ENCODE measurements at places on chromosomes 12 and 14.

- no peak for DNase-seq
Observed at GRCh38 chr14:77554207-77554606, 55.6 kb upstream of the ISM2 start.

DNA sequence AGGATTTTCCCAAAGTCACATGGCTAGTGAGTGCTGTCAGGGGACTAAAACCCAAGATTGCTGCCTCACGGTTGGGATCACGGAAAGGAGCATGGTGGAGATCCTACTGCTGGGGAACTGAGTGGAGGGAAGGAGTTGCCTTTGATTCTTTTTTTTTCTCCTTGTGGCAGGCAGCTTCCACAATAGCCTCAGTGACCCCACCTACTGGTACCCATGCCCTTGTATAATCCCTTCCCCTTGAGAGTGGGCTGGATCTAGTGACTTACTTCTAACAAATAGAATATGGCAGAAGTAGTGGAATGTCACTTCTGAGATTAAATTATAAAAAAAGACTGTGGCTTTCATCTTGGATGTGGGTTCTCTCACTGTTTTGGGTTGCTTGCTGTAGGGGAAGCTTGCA lies 135.7 kb downstream of the DICER1 start:
- DNase-seq = no peak

DNA sequence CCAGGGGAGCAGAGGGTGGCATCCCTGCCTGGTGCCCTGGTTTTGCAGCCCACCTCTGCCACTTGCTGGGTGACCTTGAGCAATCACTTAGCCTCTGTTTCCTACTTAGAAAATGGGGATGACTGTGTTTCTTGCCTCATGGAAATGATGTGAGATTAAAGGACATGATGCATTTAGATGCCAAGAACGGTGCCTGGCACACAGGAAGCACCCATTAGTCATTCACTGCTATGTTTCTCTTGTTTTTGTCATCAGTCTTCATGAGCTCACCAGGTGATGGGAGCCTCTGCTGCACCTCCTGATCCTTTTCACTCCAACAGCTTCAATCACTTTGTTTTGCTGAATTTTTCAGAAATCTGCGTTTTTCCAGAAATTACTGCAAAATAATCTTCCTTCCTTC lies 23.6 kb upstream of the ATF1 start:
- no peak for DNase-seq

DNA sequence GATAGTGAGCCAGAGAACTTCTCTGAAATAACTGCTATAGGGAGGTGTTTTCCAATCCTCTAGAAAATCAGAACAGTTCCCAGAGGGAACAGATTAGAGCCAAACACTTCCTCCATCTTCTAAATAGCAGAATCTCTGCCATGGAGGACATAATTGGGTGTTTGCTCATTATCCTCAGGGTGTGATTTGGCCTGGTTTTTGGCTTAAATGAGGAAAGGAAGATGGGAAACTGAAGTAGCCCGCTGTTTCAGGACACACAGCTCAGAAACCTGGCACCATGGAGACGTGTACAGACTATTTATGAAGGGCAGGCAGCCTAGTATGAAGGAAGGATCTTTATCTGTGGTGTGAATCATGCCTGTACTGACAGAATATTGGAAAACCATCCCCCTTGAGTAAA lies 231.7 kb upstream of the PRKD1 start:
- DNase-seq = no peak

- no peak for DNase-seq
Observed at GRCh38 chr12:5222011-5222461, 178.4 kb downstream of the KCNA5 start.

DNA sequence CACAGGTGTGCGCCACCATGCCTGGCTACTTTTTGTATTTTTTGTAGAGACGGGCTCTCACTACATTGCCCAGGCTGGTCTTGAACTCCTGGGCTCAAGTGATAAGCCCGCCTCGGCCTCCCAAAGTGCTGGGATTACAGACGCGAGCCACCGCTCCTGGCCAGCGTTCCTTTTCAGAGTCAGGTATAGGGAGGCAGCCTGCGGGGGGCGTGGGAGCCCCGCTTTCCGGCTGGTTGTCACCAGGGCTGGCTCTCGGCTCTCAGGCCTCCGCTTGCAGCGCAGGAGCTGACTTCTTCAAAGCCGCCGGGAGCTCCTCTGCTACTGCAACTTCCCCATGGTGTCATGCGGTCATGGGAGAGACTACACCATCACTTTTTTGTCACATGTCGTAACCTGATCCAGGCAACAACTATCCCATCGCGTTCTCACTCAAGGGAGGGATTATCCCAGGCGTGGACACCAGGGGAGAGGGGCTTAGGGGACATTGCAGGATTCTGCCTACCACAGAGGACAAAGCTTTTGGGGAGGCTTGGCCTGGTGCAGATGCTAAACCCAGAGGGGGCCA lies 129.4 kb downstream of the SCARB1 start:
- DNase-seq = no peak

GRCh38 chr14:91901449-91902226 lies 34.3 kb upstream of the TC2N start:
- DNase-seq = no peak

DNA sequence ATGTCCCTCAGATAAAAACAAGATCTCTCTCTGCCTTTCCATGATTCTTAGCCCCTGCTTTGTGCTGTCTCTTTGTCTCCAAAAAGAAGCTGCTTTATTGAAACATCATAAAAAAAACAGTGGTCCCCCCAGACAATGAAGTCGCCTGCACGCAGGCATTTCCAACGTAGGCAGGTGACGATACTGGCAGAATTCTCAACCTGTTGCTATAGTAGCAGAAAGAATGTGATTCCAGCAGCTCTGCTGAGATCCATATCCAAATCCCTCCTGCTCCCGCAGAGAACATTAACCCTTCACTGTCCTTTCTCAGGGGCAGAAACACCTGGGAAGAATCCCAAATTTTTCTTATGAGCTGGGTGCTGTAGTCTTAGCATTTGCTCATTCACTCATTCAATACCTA lies 84.8 kb downstream of the STON2 start:
- no peak for DNase-seq

DNA sequence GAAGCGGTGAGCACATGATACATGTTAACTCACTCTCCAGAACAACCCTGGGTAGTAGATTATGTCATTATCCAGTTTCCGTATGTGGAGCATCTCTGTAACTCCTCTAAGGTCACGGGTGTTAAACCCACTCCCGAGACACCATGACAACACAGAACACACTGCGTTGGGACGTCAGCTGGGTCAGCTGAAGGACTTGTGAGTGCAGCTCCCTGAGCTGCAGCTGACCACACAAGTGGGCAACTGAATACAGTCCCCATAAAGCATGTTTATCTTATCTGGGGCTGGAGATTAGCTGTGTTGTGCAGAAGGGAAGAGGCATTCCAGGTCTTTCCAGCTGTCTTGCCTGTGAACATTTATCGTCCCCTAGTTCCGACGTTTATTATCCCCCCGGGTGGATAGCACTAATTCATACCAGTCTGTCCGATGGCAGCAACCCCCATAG lies 211.5 kb downstream of the CHST11 start:
- DNase-seq = no peak

DNA sequence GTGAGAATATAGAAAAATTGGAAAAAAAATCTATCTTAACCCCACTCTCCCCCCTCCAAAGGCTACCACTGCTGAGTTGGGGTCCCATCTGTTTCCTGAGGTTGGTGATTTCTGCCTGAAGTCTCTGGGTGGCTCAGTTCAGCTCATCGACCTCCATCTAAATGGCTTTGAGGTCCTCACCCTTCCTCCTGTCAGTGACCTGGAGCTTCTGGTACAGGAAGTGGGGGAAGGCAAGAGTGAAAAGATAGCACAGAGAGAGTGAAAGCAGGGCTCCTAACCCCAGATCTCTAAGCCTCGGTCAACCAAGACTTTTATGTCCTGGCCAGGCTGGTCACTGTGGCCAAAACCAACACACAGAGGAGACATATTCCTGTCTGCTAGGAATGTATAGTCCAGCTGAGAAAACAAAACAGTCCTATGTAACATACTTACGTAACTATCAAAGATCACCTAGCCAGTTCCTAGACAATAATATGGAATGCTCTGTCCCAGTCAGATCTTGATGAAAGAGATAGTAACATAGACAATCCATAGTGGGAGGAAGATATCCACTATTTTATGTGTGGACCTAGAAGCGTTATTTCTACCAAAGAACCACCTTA lies 12.3 kb upstream of the KRT73 start:
- DNase-seq = no peak

DNA sequence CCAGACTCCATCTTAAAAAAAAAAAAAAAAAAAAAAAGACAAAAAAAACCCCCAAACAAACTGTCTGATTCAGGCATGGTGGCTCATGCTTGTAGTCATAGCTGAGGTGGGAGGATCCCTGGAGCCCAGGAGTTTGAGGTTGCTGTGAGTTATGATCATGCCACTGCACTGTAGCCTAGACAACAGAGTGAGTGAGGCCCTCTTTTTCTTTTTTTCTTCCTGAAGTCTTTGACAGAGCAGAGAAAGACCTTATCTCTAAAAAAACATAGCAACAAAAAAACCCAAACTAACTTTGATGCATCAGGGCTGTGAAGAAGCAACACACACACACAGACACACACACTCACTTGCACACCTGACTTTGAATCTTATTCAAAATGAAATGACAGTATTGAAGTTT lies 7.7 kb upstream of the AMN1 start:
- DNase-seq = no peak

DNA sequence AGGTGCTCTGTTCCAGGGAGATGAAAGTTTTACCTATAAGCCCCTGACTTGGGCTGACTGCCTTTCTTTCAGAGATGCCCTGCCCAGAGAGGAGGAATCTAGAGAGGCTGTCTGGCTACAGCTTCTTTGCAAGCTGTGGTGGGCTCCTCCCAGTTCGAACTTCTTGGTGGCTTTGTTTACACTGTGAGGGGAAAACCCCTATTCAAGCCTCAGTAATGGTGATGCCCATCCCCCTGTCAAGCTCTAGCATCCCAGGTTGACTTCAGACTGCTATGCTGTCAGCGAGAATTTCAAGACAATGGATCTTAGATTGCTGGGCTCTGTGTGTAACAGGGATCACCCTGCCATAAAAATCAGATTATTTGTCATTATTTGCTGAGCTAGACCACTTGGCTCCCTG lies 377.6 kb downstream of the FLRT2 start:
- no peak for DNase-seq

DNA sequence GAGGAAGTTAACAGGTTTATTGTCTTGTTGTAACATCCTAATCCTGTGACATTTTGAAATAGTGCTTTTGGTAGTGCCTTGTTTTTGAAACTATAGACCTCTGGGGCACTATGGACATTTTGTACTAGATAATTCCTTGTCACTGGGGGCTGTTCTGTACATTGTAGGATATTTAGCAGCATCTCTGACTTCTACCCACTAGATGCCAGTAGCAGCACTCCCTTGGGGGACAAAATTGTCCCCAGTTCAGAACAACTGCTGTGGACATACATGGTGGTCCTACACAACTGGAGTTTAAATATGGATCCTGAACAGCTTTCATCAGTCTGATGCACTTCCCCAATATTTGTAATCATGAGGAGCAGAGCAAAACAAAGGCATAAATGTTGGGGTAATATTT lies 264.7 kb downstream of the RAD51B start:
- DNase-seq = no peak

GRCh38 chr12:2494486-2495192 lies 300.1 kb upstream of the FKBP4 start:
- no peak for DNase-seq

DNA sequence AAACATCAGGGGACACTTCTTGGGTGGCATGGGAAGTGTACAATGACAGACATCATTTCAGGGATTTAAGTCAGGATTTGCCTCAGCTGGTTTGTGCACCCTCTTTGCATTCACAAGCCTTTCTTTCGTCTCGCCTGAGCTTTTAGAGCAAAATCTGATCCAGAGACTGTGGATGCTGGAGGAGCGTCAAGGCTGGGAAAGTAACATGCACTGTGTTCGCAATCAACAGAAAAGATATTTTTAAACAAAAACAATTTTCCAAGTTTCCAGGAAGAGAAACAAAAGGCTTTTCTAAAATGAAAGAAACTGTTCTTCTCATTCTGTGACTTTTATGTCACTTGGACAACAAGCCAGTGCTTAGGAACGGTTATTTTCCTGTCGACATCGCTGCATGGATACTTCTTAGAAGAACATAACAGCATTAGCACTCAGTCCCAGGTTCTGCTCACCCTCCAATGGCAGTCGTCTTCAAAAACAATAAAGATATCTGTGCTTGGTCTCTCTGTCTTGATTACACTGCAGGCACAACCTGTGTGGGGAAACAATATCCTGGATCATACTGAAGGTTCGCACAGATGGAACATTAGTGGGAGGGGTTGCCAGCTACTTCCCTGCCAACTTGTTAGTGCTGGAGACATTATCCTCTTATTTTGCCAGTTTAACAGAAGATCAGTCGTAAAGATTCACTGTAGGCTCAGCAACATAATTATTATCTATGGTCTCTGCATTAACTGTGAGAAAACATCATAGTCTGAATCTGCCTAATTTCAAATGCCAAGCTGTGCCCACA lies 403.3 kb upstream of the ATP2B1 start:
- no peak for DNase-seq

- DNase-seq = no peak
Observed at GRCh38 chr14:90726656-90727055, 89.6 kb downstream of the TTC7B start.

DNA sequence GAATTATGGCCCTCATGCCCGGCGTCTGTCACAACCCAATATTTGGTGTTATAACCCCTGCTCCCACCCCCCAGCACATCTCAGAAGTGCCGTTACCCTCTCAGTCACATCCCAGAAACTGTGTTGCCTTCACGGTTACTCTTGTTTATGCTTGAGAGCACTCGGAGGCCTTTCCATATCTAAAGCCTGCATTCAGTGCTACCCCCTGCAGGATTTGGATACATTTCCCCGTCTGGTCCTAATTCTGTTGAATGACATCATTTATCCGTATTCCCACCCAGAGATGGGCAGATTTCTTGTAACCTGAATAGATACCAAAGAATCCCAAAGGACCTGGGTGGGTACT lies 19.1 kb upstream of the FOS start:
- DNase-seq = no peak

GRCh38 chr14:99808515-99808914 lies 15.3 kb downstream of the EML1 start:
- DNase-seq = no peak

DNA sequence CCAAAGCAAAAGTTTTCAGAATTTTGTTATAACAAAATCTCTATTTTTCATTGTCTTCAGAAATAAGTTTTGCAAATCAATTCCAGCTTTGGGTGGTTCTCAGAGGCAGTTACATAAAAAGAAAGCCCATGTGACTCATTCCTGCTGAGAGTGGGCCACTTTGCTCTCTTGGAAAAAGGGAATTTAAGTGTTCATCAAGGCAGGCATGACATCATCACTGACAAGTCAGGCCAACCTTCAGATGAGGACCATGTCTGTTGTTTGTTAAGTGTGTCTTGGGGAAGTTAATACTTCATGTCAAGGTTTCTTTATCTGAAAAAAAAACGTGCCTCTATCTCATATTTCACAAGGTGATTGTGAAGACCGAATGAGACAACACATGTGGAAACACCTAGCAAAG lies 519.8 kb upstream of the TMPO start:
- no peak for DNase-seq

DNA sequence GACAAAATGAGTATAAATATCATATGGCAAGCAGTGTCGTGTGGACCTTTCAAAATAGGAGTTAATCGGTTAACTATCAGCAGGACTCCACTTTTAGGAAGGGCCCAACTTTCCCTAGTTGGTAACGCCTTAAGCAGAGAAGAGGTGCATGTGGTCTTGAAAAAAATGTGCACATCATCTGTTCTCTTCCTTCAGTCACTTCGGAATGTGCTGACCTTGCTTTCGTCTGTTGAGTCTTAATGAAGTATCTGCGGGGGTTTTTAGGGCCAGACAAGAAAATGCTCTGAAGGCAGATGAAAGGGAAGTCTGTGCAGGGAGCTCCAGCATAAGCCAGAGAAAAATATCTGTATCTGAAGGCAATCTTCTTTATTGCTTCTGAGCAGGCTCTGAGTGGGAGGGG lies 185.2 kb downstream of the AEBP2 start:
- no peak for DNase-seq

Data from hypothalamus (tissue), 51 donors.